Neural progenitor cell (in vitro differentiated cells): ENCODE measurements at places on chromosomes 7 and 10.

DNA sequence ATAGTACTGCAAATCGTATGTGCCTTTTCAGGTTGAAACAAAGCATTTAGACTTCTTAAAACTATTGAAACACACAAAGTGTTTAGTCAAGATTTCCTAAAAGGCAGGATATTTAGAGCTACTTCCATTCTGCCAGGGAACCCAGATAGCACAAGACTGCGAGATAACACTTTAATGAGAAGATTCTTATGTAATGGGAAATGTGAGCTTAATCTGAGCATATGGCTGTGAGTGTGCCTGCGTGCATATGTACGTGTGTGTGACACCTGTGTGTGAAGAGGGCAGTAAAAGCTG, 14.3 kb upstream of the JCAD start:
- no peak for DNase-seq

DNA sequence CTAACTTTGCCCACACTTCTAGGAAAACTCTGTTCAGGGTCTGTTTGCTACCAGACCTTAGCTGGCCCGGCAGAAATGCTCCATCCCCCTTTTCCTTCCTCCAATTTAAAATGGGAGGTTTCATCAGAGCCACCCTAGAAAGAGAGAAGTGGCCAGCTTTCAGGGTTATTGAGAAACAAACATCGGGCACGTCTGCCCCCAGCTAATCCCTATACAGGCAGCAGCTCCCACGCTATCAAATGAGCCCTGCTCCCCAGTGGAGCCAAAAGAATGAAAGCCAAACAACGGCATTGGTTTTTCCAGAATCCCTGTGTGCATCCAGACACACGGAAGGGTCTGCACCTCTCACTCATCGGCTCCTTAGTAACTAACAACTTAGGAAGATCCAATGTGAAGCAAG, 132.5 kb downstream of the GRID1 start:
- DNase-seq = peak; percentile 69

DNA sequence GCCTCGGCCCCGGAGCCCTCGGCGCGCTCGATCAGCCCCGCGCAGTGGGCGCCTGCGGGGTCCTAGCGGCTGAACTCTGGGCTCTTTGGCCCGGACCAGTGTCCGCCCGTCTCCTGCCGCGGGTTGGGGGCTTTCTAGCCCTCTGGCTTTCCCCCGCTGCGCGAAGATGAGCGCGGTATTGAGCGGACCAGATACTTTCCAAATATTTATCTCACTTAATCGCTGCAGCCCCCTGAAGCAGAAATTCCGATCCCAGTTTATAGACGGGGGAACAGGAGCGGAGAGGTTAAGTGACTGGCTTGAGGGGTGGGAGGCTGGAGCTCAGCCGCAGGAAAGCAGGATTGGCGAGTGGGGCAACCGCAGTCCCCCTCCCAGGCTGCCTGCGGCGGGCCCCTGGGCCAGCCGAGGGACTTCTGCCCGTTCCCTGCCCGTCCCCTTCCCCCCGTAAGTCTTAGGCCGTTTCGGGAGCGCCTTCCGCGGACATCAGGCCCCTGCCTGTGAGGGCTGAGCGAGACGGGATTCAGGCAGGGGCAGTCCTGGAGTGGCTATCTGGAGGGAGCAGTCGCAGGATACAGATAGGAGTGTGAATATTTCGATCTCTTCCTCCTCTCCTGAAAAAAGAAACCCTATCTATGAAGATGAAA, 565 bp downstream of the STRIP2 start:
- peak; percentile 70 for DNase-seq

GRCh38 chr10:69663369-69663947, 33.4 kb downstream of the FAM241B start:
- peak; percentile 34 for DNase-seq

DNA sequence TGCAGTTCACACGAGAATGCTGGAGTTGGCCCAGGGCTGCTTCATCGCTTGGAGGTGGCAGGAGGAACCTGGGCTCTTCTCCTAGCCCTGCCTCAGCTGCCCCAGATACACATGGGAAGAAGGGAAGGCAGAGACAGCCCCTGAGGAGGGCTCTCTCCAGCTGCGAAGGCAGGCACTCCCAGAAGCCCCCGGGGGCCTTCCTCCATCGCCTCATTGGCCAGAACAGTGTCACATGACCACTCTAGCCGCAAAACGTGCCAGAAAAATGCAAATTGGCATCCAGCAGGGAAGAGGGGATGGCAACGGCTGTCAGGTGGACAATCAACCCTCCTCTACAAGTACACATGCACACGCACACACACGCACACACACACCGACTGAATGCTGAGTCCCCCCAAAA, 217.8 kb upstream of the FRMD4A start:
- DNase-seq = no peak

DNA sequence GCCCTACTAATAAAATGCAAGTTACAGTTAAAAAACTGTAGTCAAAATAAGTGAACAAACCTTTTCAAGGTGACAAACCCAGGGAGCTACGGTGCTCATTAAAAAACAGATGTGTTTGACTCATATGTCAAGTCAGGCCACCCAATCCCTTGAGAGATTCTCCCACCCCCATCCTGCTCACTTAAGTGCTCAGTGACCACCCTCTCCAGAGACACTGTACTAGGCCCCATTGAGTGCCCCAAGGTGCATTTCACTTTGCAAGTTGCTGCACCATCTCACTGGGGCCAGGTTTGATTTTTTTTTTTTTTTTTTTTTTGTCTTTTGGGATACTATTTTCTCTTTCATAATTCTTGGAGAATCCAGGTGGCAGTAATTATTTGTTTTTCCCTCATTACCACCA, 1.9 kb downstream of the ERV3-1 start:
- no peak for DNase-seq

DNA sequence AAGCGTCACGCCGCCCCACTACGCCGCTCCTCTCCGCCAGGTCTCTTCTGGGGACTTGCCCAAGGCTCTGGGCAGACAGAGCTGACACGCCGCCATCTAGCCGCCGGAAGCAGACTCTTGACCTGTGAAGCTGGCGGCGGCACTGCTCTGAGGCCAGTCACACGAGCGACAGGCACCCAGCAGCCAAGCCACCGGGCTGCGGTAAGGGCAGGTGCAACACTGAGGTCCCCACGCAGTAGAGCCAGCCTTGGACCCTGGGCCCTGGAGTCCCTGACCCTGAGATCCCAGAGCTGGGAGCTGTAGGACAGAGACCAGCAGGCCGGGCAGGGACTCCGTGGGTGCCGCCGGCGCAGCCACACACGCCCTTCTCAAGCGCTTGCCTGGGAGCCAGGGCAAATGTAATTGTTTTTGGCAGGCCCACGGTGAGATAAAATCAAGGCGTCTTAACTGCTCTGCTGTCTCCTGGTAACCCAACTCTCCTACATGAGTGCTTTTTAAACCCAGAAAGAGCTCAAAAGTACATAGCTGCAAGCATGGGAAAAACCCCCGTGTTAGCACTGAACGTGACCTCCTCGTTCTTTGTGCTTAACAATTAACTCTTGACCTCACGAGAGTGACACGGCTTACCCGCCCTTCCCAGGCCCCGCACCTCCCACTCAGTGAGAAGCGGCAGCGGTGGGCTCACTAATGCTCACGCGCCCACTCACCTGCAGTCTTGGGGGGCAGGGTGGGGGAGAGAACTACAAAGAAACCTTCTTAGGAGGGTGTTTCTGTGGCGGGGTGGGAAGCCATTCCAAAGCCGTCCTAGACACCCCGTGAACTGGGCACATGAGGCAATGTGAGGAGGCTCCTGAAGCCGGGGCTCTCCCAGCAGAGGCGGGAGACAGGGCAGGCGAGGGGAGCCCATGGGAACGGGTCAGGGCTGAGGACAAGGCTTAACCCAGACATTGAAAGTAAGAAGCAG, 8.5 kb downstream of the GPER1 start:
- no peak for DNase-seq

GRCh38 chr10:77378366-77379349, 258.9 kb downstream of the KCNMA1 start:
- DNase-seq = no peak

- peak; percentile 7 for DNase-seq
These were observed 132.3 kb upstream of the POT1 start for GRCh38 chr7:125061776-125062397.

DNA sequence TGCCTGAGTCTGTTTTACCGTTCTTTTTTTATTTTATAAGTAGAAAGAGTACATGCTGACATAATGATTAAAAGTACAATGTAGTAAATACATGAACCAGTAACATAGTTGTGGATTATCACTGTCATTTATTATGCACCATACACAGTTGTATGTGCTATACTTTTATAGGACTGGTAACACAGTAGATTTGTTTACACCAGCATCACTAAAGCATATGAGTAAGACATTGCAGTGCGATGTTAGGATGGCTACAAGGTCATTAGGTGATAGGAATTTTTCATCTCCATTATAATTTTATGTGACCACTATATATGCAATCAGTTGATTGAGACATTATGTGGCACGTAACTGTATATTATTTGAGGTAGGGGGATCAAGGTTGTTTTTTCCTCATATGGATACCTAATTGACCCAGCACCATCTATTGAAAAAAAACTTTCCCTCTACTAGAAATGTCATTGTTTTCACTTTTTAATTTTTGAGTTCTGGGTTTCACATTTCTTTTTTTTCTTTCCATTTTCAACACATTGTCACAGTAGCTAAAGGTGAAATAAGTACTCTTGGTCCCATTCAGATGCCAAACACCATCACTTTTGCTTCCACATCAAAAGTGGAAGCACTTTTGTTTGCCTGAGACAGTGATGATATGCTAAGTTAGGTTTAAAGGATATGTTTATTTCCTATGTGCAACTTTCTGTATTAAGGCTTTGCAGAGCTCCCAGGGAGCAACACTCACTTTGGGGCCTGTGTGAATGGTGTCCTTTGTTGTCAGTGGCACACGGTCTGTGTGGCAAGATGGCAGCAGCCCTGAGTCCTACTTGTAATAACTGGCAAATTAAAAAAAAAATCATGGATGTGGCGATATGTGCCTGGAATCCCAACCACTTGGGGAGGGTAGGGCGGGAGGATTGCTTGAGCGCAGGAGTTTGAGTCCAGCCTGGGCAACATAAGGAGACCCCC, 17.1 kb downstream of the UBE2D1 start:
- DNase-seq = no peak

- no peak for DNase-seq
These were observed 637.4 kb downstream of the GALNT17 start for GRCh38 chr7:71769326-71769725.

GRCh38 chr10:551373-552252, 137.9 kb downstream of the DIP2C start:
- no peak for DNase-seq

DNA sequence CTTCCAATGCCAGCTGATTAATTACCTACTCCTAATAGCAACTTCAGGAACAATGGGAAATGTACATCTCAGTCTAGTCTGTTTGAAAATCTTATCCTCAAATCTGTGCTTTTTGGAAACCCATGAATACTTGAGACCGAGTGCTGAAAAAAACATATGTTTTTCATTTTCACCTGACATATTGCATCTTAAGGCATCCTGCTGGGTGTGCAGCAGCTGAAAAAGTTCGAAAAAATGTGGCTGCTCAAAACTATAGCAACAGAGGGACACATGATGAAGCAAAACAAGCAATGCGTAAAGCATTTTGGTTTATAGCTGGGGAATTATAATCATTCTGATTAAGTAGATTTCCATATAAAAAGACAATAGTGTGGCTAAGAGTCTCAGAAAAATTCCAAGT, 218.0 kb downstream of the CREB5 start:
- no peak for DNase-seq

DNA sequence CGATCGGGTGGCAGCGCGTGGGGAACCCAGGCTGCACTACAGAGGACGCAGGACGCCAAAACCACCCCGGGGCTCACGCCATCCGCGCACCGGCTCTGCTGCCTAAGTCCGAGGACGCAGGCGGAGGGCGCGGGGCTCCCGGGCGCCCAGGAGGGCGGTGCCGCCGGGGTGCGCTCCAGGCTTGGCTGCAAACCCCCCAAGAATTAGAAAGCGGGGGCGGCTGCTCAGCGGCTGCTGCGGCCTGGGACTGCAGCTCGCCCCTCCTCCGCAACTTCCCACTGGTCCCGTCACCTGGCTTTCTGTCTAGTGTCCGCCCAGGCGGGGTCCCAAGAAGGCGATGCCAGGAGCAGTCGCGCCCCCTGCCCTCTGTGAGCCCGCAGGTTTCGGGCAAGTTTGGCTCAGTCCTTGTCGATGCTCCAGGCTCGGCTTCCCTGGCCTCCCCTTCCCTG, 1.7 kb upstream of the POU6F2 start:
- peak; percentile 78 for DNase-seq

DNA sequence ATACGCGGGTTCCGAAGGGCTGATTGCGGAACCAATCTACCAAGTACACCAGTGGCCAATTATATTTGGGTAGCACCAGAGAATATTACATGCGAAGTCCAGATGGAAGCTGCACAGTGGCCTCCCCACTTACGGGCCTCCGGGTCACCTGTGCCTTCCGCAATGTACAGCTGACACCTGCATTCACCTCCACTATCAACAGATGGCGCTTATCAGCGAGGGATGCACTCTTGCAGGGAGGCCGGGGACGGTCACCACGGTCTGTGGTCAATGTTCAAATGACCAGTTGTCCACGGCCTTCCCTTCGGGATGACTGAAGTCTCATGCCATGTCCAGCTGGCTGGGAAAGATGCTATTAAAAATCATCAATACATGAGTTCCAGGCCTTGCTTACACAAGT, 47.6 kb downstream of the SLIT1 start:
- DNase-seq = peak; percentile 64

GRCh38 chr10:121183707-121184106, 332.5 kb downstream of the WDR11 start:
- no peak for DNase-seq

- DNase-seq = peak; percentile 26
These were observed 283.3 kb downstream of the PHTF2 start for GRCh38 chr7:78081888-78082287.

GRCh38 chr10:50426485-50426884, 175.2 kb upstream of the ASAH2 start:
- DNase-seq = no peak

DNA sequence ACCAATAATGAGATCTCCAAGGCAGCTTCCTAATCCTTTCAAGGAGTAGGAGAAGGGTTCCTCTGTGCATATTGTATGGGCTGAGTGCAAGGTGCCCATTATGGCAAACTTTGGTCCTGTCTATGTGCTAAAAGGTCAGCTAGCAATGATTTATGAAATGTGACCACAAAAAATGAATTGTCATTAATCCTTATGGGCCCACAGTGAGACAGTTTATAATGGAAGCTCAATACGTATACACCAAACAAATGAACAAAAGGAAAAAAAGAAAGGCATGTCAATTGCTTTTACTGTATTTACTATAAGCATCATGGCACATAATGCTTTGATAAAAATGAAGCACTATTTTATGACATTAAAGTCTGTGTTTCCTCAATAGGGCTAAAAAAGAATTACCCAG, 54.5 kb downstream of the ELAPOR2 start:
- peak; percentile 10 for DNase-seq
